CD4-positive, alpha-beta T cell (primary cell): ENCODE measurements at places on chromosomes 4 and X.

GRCh38 chr4:159483782-159484741 lies 381.2 kb downstream of the RAPGEF2 start:
- DNase-seq, result no peak

- DNase-seq, result no peak
Observed at GRCh38 chr4:91916219-91916618, 387.5 kb upstream of the GRID2 start.

DNA sequence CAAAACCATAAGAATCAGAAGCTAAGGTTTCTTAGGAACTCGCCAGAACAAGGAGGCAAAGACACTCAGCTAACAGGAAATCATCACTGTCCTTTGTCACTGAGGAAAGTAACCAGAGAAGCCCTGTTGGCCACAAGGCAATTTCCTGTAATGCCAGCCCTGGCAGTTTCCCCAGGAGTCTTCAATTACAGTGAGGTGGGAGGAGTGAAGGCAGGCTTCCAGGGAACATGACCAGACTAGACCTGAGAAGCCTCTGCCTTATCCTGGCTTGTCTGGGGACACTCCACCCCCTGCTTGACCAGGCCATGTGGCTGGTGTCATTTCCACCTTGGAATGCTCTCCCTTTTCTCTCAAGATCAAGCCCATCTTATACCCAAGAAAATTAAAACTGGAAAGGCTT lies 125.3 kb downstream of the COL4A6 start:
- DNase-seq, result no peak

DNA sequence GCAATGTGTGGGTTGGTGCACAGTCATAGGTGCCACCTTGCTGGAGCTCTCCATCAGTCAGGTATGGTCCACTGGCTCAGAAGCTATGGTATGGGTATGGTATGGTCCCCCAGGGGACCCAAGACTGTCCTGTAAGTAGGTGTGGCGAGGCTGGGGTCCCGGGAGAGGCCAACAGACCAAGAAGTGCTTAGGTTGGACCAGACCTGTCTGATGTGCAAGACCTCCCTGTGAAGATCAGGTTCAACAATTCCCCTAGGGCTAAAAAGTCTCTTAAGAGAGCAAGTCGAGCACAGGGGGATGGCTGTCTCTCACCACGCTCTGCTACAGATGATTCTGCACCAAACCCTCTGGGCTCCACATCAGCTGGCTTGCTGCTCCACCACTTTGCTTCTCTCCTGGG lies 1145.0 kb downstream of the RPA4 start:
- no peak for DNase-seq

- DNase-seq, result no peak
Observed at GRCh38 chr4:1169171-1169671, 3.2 kb downstream of the SPON2 start.

- no peak for DNase-seq
Observed at GRCh38 chr4:18930487-18930886, 908.9 kb upstream of the LCORL start.

DNA sequence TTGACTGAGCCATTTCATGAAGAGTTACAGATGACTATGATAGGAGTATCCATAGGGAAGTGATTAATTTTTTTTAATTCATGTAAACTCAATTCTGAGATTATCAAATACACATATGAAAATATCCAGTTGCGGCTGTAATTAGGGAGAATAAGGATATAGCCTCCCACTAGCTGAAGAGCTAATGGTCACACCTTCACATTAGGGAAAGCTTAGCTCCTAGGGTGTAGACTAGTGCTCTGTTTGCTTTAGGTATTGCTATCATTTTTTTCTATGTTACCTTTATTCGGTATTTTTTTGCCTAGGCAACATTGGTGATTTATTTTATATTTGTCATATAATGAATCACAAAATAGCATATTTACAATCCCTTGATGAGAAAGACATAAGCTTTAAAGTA lies 39.6 kb upstream of the EPGN start:
- no peak for DNase-seq

- DNase-seq, result no peak
Observed at GRCh38 chr4:96912716-96913115, 1072.8 kb downstream of the PDHA2 start.

DNA sequence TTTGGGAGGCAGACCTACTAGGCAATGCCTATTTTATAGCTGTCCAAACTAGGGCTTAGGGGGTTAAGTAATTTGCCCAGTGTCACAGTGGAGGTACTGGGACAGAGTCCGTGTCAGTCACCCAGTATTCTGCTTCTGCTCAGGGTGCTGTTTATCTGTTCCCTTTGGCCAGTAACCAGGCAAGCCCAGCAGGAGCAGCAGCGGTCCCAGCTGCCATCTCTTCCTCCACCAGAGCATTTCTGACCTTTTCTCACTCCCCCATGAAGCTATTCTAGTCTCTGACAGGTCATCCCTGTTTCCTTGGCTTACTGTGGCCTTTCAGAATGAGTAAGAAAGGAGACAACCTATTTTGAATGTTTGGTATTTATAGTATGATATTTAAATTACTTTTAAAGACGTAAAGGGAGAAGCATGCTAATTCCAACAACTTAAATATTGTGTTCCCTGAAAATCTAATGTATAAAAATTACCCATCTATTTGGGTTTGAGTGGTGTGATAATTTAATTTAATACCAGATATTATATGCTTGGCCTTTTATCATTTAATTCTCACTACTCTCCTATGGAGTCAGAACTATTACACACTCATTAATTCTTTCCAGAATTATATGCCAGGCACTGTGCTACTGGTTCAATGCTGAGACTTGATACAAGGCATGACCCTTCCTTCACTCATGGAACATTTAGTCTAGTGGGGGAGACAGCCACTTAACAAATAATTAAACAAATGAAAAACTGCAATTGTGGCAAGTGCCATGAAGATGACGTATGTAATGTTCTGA lies 60.6 kb downstream of the RPS6KA3 start:
- DNase-seq, result no peak

- no peak for DNase-seq
Observed at GRCh38 chrX:42237956-42238355, 314.6 kb upstream of the CASK start.

- DNase-seq, result no peak
Observed at GRCh38 chrX:137432609-137433008, 133.3 kb upstream of the ZIC3 start.

DNA sequence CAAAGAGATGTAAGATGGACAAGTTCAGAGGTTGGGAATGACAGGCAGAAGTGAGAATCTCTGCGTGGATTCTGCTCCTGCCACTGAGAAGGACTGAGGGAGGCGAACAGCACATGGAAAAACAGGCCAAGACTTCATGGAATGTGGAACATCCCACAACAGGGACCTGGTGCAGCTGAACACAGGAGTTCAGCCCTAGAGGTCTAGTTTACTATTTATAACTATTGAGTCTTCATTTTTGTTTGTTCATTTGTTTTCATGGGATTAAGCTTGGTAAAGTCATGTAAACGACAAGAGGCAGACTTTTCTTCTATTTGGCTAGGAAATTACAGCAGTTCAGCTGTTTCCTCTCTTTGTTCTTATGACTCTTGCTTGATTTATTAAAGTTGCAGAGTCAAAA lies 234.5 kb downstream of the MAML3 start:
- no peak for DNase-seq

DNA sequence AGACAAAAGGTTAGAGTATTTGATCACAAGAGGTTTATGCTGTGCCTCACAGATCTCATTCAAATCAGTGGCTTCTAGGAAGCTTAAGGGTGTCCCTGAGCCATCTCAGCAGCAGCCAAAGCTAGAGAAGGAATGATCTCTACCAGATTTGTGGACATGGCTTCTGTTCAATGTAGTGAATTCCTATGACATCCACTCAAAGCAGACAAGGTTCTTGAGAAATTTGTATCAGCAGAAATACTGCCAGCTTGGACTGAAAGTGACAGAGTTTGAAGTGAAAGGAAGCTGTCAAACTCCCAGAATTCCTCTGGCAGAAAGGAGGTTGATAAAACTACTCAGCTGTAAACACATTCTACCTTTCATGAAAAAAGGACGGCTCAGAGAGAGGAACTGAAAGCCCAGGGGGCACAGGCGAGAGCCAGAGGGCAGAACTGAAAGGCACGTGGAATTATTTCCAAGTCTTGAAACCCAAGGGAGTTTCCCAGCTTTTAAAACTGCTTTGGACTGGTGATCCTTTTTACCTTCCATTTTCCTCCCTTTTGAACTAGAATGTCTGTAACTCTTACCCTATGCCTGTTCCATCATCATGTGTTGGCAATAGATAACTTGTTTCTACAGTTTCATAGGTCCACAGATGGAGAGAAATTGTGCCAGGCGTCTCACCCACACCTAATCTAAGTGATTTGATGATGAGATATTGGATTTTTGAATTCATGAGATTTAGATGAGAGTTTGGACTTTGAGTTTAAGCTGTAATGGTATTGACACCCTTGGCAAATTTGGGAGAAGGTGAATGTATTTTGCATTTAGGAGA lies 14.5 kb upstream of the MED14 start:
- DNase-seq, result no peak

GRCh38 chr4:155252327-155252726 lies 43.9 kb downstream of the NPY2R start:
- DNase-seq, result no peak

DNA sequence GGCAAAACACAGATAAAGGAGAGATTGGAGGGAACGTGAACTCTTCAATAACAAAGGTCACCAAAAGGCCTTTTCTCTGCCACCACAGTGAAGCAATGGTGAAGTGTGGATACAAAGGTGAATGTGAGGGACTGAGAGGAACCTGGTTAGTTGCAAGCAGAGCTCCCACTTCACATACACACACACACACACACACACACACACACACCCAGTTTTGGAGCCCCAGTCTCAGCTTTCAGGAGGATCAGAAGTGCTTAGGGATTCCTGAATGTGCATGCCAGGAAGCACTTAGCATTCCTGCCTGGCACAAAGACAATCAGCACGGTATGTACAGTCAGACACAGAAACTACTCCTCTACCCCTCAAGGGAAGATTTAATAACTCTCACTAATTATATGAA lies 71.5 kb downstream of the ARHGEF9 start:
- DNase-seq, result no peak

DNA sequence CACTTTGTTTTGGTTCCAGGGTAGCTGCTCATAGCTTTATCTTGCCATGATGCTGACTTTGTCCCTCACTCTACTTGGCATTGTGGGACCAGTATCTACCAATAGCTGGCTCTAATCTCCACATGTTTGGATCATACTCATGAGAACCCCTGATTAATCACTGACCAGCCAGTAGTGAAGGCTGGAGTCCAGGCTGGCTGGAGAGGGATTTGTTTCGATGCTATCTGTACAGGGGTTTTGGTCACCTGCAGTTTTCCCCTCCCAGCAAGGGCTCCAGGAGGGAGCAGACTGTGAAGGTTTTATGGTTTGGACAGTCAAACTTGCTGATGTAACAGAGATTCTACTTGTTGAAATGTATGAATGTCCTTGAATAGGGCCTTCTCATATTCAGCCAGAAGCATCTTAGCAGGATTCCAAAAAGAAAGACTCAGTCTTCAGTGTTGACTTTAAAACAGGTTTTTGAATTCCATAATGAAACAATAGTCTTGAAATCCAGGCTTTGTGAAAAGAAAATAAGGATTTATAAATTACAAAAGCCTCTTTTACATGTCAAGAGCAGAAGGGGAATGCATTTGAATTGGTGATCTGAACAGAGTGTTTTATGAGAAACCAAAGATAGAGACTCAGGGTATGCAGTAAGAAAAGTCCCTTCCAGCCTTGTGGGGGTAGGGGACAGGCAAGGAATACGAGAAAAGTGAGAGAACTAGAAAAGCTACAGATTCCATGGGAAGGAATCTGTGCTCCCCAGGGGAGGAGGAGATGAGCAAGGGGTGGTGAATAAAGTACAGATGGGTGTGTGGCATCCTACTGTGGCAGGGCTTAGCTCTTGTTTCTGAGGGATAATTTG lies 103.1 kb upstream of the SHISA3 start:
- no peak for DNase-seq

- no peak for DNase-seq
Observed at GRCh38 chrX:17036171-17036961, 89.9 kb downstream of the REPS2 start.

DNA sequence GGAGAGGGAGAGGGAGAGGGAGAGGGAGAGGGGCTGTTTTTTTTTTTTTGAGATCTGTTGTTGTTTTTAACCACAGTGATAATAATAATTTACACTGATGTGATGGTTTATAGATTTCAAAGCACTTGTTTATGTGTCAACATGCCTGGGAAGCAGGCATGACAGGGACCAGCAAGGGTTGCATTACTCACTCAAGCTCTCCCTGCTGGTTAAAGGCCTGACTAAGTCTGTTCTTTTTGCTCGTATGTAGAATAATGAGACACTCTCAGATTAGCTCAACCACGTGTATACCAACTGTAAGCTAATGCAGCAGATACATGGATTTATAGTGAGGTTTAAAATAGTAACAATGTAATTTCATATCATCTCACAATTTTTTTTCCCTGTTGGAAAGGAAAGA lies 134.6 kb upstream of the BOD1L1 start:
- no peak for DNase-seq

- no peak for DNase-seq
Observed at GRCh38 chr4:76954489-76954888, 4.9 kb downstream of the SEPTIN11 start.

DNA sequence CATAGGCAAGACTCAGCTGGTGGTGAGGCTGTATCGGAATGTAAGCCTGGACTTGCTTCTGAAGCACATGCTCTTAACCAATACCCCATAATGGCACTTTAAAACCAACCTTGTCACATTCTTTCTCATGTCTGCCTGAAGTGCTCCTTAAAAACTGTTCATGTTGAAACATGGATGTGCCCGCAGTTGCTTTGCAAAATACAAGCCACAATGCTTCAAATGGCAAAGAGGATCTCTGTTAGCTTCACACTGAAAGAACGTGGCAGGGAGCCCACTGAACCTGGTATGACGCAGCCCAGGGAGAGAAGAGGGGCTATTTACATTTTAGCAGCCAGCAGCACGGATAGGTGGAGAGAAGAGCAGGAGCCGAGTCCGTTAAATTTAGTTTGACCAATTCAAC lies 29.3 kb downstream of the SOD3 start:
- no peak for DNase-seq

GRCh38 chrX:39331082-39331704 lies 529.9 kb downstream of the MID1IP1 start:
- DNase-seq, result no peak
